ENCODE measurements at places on chromosomes 7 and 10.

- DNase-seq: peak; percentile 88
These were observed 29.8 kb downstream of the PLAU start for GRCh38 chr10:73940634-73941221.

DNA sequence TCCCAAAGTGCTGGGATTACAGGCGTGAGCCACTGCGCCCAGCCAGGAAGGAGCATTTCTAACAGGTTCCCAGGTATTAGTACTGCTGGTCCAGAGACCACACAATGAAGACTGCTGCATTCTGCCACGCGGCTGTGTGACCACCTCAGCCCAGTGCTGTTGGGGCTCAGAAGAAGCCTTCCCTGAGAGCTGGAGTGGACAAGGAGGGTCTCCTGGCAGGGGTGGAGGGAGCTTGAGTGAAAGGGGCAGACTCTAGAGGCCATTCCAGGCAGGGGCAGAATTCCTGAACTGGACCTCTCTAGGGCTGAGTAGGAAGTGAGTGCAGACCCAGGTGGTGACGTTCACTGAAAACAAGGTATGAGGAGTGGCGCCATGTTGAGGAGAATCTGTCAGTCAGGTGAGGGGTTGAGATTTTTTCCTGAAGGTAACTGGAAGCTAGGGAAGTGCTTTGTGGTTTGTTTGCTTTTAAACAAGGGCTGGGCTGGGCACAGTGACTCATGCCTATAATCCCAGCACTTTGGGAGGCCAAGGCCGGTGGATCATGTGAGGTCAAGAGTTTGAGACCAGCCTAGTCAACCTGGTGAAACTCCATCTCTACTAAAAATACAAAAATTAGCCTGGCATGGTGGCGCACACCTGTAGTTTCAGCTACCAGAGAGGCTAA, 67.6 kb downstream of the TACC2 start:
- DNase-seq: no peak

DNA sequence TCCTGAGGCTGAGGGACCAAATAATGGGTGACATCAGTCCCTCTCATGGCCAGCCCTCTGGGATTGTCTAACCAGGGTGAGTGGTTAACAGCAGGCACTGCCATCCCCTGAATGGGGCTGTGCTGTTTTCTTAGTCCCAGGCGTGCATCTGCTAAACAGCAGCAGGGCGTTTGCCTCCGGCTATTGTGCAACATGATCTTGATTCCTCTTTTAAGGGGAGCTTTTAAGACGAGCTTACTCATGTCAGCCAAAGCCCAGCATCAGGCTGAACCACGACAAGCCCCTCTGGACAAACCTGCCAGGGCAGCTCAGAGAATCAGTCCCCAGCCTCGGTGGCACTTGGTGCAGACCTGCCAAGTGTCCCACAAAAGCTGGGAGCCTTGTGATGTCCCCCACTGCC, 16.2 kb upstream of the IGFBP3 start:
- peak; percentile 41 for DNase-seq

DNA sequence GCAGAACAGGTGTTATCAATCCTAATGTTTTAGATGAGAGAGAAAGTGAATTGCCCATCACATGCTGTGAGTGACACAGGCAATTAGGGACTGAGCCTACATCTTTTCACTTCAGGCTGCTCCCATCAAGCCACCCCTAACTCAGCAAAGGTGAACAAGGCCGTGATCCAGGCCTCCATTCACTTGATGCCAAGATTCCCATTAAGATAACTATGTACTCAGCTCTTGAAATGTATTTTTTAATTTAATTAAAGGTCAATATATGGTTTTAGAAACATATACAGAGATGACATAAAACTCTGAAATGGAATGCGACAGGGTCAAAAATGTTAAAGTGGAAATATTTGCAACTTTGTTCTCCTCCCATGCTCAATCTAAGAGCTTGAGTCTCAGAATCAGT, 27.9 kb upstream of the UBE2H start:
- no peak for DNase-seq

- DNase-seq: no peak
These were observed 178.1 kb upstream of the SEMA3A start for GRCh38 chr7:84372712-84373111.
